Glomerular endothelial cell (primary cell): ENCODE measurements at places on chromosomes 12 and 14.

GRCh38 chr12:107450541-107450940 is 235.1 kb upstream of the PWP1 start:
- DNase-seq = no peak

DNA sequence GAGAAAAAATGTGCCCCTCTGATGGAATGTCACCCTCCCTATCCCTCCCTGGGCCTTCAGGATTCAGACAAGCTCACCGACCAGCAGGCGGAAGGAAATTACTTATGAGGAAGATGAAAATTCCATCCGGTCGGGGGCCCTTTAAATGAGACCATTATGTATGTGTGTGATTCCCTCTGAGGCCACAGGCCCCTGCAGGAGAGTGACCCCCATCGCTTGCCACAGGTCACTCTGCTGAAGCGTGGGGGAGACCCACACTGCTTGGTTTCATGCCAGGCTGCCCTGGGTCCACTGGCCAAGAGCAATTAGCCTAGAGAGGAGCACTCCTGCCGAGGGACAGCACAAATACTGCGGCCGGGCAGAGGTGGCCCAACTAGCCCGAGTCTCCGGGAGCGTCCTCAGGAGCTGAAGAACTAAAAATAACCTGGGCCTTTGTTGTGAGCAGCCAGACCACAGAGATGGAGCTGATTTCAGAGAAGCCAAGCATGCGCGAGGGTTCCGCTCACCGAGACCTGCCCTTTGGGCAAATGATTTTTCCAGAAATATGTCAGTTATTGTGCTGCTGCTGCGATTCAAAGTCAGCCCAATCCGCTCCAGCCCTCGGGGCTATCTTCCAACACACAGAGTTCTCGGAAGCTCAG is 276.4 kb downstream of the DPF3 start:
- no peak for DNase-seq

GRCh38 chr12:69468237-69469026 is 1.8 kb upstream of the FRS2 start:
- DNase-seq = no peak

DNA sequence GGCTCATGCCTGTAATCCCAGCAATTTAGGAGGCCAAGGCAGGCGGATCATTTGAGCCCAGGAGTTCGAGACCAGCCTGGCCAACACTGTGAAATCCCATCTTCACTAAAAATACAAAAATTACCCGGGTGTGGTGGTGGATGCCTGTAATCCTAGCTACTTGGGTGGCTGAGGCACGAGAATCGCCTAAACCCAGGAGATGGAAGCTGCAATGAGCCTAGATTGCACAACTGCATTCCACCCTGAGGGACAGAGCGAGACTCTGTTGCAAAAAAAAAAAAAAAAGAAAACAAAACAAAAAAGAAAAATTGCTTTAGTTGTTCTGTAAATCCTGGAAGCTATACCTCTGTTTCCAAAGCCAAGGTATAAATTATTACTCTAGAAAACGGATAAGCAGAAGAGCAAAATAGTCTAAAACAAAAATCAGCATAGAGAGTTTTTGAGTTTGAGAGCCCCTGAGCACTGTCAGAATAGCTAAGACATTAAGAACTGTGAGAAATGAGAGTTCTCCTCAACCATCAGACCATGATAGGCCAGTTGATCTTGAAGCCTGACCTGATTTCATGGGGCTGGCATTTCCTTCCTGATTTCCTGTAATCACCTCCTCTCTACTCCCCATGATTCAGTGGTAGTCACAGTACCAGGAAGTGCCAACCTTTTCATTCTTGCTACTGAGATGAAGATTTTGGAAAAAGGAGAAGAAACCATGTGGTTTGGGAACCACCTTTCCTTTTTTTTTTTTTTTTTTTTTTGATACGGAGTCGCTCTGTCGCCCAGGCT is 31.7 kb downstream of the ATP2A2 start:
- peak; percentile 71 for DNase-seq

DNA sequence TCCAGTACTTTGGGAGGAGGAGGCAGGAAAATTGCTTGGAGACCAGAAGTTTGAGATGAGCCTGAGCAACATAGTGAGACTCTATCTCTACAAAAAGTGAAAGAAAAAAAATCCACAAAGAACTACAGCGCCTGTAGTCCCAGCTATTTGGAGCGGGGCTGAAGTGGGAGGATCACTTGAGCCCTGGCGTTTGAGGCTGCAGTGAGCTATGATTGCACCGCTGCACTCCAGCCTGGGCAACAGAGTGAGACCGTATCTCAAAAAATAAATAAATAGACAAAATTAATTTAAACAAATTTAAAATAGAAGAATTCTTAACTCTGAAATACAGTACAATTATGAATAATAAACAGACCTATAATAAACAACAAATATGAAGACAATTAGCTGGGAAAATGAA is 40.9 kb downstream of the ATL1 start:
- no peak for DNase-seq

- DNase-seq = no peak
These were observed 122.5 kb downstream of the WIF1 start for GRCh38 chr12:64998371-64999147.

DNA sequence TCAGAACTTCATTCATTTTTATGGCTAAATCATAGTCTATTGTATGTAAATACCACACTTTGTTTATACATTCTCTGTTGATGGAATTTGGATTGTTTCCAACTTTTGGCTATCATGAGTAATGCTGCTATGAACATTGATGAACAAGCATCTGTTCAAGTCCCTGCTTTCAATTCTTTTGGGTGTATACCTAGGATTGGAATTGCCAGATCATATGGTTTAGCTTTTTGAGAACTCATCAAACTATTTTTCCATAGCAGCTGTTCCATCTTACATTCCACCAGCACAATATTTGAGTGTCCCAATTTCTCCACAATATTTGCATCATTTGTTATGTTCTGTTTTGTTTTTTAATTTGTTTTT is 52.3 kb upstream of the CCND2 start:
- DNase-seq = no peak

GRCh38 chr14:34227834-34228649 is 234.0 kb downstream of the SPTSSA start:
- no peak for DNase-seq

DNA sequence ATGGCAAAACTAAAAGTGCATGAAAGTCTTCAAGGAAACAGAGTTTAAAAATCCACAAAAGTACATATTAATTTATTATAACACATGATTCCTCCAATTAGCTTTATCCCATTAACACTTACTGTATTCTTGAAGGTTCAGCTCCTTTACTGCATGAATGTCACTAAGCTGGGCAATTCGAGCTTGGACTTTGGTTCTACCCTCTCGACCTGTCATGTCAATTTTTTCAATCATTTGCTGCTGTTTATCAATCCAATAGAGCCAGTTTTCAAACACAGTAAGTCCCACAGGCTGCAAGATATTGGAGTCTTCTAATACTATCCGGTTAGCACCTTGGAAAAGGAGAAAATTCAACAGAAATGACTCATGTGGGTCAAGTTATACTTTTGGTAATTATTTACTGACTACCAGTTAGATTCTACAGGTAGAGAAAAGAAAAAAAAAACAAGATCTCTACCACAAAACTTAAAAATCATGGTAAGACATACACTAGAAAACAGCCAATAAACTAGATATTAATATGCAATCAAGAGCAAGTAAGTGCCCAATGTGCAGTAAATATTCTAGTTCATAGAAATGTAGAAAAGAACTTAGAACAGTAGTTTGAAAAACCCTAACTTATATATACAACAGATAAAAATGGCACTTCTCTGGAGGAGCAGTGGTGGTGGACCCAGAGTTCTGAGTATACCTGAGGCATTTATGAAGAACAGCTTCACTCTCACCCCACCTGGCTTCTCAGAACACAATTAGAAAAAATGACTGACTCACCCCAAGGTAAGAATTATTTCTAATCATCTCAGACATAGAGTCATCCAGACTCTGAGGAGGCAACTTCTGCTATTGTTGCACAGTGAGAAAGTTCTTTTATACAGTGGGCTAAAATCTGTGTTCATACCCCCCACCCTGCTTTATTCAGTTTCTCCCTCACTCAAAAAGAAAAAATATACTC is 67.7 kb downstream of the BCL2L14 start:
- no peak for DNase-seq

DNA sequence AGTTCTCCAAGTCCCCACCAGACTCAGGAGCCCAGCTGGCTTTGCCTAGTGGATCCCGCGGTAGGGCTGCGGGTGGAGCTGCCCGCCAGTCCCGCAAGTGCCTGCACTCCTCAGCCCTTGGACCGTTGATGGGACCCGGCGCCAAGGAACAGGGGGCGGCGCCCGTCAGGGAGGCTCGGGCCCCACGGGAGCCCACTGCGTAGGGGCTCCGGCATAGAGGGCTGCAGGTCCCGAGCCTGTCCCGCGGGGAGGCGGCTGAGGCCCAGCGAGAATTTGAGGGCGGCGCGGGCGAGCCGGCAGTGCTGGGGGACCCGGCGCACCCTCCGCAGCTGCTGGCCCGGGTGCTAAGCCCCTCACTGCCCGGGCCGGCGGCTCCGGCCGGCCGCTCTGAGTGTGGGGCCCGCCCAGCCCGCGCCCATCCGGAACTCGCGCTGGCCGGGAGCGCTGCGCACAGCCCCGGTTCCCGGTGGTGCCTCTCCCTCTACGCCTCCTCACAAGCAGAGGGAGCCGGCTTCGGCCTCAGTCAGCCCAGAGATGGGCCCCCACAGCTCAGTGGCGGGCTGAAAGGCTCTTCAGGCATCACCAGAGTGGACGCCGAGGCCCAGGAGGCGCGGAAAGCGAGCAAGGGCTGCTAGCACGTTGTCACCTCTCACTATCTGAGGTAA is 452.4 kb upstream of the LRFN5 start:
- no peak for DNase-seq

- DNase-seq = no peak
These were observed 67.3 kb downstream of the KCNK10 start for GRCh38 chr14:88255798-88256197.

DNA sequence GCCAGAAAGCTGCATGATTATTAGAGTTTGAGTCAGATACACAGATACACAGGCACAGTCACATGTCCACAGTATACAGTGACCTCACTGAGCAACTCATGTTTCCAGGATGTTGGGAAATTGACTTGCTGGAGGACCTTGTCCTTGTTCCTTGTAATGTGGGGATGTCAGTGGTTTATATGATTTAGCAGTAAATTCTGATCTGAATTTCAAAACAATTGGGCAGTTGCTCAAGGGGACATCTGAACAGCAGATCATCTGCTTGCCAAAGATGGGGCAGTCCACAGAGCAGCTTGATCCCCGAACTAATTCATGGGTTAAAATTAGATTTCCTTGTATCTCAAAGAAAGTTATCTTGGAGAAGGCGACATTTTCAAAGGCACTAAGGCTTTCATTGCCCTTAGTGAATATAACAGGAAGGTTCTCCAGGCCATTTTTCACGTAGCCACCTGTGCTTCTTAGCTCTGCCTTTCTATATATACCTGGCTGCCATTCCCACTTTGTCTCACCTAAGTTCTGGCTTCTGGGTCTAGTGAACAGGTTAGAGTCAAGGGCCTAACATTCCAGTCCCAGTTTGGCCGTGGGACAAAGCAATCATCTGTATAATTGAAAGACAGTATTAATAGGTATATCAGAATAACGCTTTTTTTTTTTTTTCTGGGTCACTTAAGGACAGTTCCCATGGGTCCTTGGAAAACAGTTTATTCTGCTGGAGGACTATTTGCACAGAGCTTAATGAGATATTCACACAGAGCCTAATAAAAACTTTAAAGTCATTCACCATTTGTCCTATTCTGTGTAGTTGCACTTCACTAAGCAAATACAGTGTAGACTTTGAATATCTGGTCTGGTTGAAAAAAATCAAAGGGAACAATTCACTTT is 64.9 kb upstream of the STRN3 start:
- peak; percentile 36 for DNase-seq

GRCh38 chr14:55572578-55572977 is 7.4 kb upstream of the KTN1 start:
- DNase-seq = peak; percentile 65

DNA sequence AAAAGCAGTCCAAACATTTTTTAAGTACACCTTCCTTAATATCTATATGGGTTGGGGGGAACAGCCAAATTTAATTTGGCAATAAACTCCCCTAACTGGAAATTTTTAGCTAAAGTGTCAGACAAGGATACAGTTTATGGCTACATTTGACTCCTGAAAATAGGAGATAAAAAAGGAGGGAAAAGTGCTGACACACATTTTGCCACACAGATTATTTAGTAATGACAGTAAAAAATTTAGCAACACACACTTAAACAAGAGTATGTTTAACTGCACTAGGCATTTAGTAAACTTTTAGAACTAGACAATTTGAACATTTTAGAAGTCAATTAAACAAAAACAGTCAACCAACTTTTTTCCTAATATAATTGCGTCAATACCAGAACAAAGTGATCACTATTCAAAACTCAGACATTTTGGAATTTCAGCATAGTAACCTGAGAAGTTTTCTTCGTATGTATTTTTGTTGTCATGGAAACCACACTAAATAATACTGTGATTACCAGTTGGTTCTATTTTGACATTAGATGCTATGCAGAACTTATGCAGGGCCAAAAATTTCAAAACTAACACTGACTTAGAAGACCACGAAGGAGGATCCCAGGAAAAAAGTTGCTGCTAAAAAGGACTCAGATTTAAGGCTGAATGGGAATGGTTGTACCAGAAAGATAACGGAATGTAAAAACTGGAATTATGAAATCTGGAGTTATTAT is 13.4 kb downstream of the GMFB start:
- DNase-seq = no peak

DNA sequence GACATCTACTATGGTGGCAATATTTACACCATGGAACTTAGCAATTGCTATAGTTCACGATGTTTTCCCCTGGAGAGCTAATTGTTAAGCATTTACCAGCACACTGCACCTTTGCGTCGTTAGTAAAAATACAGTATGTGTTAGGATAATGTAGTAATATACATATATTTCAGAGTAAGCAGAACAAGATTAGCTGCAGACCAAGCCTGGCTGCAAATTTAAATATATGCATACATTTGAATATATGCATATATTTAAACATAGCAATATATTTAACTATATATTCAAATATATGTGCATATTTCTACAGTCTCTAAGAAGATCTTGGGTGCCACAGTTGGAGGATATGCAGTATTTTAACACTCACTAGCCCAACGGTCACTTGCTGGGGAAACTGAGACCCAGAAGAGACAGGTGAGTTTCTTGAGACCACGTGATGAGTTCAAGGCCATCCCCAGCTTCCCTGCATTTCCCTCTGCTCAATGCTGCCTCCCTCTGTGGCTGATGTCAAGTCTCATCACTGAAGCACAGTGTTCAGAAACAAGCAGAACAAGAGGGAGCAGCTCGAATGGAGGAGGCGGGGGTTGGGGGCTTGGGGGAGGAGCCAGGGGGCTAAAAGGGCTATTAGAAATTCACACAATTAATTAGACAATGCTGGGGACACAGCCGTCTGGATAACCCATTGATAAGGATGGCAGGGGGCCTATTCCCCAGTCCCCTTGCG is 708.0 kb downstream of the MED13L start:
- DNase-seq = no peak

GRCh38 chr14:39499514-39499913 is 67.3 kb upstream of the FBXO33 start:
- no peak for DNase-seq

DNA sequence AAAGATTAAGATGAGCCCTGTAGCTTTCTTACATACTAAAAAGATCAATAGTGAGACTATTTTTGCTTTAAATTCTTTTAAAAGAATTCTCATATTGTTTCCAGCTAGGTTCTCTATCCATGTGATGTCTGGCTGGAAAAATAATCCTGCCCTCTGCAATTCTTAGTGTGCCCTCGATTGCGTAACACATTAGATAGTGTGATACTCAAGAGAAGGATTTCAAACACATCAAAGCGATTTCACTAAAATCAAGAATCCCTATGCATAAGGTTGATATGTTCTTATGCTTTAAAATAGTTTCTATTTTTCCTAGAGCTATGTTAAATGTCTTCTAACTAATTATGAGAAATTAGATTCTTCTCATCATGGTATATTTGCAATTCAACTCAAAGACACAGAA is 127.3 kb upstream of the PLEKHA5 start:
- DNase-seq = no peak
